ENCODE measurements at places on chromosomes 16 and 17. TPM values are rescaled to one million over a fixed set of nuclear protein-coding genes. Genes with fewer than 3 reads are reported as not detected.

SLC13A2 gene
- not detected for total RNA-seq

DNA sequence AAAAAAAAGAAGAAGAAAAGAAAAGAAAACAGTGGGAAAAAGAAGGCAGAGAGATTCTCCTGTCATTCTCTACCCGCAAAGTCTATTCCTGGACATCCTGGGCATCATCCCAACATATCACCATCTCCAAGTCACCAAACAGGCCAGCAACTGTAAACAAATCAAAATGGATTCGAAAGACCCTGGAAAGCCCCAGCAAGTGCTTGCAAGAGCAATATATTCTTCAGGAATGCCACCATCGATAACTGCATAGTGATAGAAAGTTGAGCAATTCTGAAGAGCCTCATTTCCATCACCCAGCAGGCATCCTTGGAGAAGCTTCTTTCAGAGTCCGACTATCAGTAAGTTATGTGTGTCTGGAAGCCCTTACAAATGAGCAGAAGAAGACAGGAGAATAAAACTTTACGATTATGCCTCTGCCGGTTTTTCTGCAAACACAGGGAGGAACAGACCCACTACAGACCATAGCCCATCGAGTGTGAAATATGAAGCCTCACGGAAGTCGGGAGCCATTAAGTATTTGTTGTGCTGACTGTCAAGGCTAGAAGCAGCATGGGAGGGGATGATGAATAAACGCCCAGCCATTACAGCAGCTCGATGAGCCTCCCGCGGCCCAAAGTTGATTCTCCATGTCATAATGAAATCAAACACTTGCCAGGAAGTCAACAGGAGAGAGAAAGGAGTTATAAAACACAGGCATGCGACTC is 64.5 kb upstream of the SEC14L1 start:
- no peak for DNase-seq

- no peak for DNase-seq
Measured at GRCh38 chr17:73391331-73392265, 79.8 kb upstream of the CDC42EP4 start.

DNA sequence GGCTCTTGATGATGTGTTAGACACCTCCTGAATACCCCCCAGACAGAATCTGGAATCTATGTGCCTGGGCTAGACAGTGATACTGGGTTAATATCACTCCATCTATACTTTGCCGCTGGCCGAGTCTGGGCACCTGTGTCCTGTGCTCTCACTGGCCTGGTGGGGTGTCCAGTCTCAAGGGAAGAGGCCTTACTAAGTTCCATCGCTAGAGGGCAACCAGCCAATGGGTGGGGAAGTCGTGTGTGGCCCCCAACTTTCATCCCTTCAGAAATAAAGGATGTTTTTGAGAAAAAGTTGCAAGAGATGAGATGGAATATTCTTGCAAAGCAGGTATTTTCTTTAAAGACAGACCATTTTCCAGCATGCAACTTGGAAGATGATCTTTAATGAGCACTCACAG is 1.6 kb upstream of the GLP2R start:
- no peak for DNase-seq

NPIPA3 gene
- not detected for total RNA-seq

GRCh38 chr17:53749178-53749577 is 73.5 kb upstream of the KIF2B start:
- DNase-seq, result no peak
